ENCODE measurements at places on chromosomes 7 and 10. TPM values are rescaled to one million over a fixed set of nuclear protein-coding genes. Genes with fewer than 3 reads are reported as not detected.

GRCh38 chr7:55031075-55031474, 12.3 kb downstream of the EGFR start:
- no peak for DNase-seq

- no peak for DNase-seq
Measured at GRCh38 chr7:92058040-92058439, 76.2 kb downstream of the CYP51A1 start.

DNA sequence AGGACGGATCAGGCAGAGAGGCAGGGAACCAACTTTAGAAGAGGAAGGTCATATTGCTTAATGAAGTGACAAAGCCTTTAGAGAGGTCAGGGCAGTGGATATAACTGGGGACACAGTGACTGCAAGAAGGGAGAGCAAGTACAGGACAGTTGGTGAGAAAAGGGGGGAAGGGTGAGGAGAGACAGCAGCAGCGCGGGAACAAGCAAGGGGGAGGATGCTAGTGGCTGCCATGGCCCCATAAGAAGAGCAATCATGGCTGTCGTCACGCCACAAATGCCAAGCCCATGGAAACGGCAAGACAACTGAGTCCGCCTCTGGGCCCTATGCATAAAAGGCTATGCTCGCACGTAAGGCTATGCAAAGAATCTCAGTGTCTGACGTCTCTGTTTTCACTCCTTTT, 9.1 kb downstream of the ZNF3 start:
- DNase-seq, result no peak

DNA sequence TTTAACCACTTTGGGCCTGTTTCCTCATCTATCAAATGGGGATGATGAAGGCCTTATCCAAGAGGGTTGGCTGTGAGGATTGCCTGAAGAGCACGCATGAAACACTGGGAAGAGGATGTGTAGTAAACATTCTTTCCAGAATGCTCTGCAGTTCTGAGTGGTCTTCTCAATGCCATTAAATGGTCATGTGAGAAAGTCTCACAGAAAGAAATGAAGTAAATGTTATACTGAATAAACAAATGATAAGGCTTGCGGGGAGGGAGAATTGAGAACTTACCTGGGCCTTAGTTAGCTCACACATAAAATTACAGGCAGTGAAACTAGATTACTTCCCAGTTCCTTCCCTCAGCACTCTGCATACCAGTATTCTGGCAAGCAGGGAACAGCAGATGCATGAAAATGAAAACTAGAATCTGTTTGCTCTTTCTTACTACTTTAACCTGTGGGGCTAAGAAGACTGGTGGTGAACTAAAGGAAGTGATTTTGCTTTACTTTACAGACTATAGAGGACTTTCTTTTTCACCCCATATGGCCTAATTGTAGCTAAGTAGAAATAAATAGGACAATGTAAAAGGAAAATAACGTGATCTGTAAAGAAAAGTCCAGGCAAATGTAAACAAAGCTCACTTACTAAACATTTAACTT, 135.3 kb upstream of the CCDC6 start:
- DNase-seq, result no peak

- no peak for DNase-seq
Measured at GRCh38 chr7:30273552-30273951, 10.8 kb upstream of the ZNRF2 start.

DNA sequence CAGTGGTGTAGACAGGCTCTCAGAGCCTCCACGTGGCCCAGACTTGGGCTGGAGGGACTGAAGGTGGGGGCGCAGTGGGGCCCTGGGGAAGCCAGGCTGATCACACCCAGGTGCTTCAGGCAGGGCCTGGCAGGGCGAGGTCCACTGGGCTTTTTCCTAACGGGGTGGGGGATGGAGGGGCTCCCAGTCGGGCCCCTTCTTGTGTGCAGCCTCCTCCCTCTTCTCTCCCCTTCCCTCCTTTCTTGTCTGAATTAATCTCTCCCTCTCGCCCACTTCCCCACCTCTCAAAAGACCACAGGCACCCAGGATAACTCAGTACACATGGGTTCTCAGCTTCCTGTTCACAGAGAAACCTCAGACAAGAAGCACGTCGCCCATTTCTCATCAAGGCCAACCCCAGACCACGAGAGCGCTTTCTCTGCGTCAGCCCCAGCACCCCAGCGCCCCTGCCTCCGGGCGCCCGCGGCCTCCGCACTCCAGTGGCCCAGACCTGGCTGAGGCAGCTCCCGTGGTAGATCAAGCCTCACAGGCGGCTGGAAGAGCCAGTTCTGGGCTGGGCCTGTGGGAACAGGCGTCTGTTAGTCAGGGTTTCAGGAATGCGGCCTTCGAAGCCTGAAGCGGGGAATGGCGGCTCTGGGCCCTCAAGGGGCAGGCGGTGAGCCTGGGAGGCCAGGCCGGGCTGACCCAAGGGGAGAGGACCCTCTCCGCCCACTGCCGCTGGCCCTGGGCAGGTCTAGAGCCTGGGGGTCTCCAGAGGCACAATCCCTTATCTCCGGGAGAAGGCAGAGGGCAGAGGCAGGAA, 50.6 kb downstream of the PWWP2B start:
- no peak for DNase-seq

DNA sequence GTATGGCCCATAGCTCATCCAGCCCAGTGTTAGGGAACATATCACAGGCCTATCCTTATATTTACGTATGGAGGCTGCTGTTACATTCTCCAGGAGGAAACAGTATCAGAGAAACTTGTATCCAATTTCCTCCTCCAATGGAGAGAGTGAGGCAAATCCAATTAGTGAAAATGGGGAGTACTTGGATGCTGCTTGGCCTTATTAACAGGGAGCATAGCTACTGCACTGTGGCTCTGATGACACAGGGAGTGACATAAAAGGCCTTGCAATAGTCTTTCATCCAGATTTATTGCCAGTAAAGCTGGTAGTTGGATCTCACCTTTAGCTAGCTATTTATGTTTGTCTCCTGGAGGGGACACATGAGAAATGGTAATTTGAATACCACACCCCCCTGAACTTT, 313.2 kb upstream of the MTPN start:
- DNase-seq, result no peak

DNA sequence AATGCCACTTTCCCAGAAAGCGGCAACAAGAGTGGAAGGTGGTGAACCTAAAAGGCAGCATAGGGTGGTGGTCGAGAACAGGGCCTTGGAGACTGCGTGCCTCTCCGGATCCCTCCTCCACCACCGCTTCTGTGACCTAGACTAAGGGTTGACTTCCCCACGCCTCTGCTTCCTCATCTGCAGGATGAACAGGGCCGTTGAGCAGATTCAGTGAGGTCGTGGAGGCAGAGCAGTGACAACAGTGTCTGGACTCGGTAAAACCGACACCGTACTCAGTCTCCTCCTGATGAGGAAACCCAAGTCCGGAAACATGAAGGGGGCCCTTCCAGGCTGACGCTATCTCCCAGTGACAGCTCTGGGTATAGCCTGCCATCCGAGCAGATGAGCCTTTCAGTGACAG, 162.6 kb downstream of the CELF2 start:
- DNase-seq, result peak; percentile 43

DNA sequence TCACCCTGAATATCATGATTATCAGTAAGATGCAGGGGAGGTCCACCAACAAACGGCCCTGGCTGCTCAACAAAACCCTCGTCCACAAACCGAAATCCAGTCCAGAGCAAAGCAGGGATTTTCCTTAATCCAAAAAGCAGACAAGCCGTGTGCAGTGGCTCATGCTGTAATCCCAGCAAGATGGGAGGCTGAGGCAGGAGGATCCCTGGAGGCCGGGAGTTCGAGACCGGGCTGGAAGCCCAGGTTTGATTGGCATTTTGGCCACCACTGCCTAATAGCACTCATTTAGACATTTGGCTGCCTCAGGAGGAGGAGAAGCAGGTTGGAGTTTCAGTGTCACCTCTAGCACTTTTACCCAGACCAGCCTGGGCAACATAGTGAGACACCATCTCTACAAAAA, 562.0 kb upstream of the AUTS2 start:
- DNase-seq, result no peak

DNA sequence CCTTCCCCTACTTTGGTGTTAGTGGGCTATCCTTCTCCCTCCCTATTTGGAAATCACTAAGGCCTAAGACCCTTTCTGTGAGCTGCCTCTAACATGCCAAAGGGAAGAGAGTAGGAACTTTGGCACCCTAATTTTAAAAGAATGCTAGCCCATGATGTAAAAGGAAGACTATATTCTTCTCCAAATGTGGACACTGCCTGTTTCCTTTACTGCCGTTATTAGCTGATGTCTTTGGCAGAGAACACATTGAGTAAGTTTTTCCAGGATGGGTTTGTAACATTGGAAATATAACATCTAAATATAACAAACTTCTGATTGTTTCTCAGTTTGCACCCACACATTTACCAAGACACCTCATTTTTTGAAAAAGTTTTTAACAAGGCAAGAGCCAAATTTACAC, 56.9 kb upstream of the TNKS2 start:
- no peak for DNase-seq

GRCh38 chr10:93458821-93459257, 23.3 kb downstream of the MYOF start:
- peak; percentile 58 for DNase-seq

- DNase-seq, result no peak
Measured at GRCh38 chr10:117968354-117969182, 78.2 kb downstream of the RAB11FIP2 start.

- no peak for DNase-seq
Measured at GRCh38 chr7:155529346-155529745, 17.0 kb downstream of the CNPY1 start.

DNA sequence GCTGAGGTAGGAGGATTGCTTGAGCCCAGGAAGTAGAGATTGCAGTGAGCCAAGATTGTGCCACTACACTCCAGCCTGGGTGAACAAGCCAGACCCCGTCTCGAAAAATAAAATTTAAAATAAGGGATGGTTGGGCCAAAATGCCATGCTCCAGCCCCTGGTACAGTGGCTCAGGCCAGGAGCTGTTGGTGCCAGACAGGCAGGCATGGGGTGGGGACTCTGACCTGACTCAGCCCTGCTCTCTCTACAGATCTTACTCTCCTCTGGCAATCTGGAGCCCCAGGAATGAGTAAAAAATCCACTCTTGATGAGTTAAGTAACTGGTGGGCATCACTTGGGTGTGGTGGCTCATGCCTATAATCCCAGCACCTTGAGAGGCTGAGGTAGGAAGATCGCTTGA, 8.4 kb upstream of the TMEM120A start:
- DNase-seq, result peak; percentile 12

- no peak for DNase-seq
Measured at GRCh38 chr10:103622935-103623574, 129.6 kb downstream of the NEURL1 start.

DNA sequence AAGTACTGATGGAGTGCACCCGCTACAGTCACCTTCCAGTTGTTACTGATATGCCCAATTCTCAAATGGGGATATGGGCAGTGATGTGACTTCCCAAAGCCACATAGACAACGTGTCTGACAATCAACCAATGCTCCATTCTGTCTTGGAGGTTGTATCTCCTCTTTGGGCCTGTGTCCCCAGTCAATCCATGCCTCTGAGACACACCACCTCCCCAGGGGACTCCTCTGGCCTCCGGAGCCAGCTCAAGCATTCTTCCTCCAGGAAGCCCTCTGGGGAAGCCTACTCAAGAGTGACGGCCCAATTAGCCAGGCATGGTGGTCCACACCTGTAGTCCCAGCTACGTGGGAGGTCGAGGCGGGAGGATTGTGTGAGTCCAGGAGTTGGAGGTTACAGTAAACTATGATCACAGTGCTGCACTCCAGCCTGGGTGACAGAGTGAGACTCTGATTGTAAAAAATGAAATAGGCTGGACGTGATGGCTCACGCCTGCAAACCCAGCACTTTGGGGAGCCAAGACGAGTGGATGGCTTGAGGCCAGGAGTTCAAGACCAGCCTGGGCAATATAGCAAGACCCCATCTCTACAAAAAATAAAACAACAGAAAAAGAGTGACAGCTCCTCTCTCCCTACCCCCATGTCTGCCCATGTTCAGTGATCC, 99.5 kb upstream of the TNRC18 start:
- no peak for DNase-seq

GRCh38 chr10:125048094-125048864, 106.4 kb downstream of the ZRANB1 start:
- peak; percentile 92 for DNase-seq

- no peak for DNase-seq
Measured at GRCh38 chr7:43076189-43076605, 36.2 kb upstream of the HECW1 start.

DEPP1 gene
- 35.1 TPM for total RNA-seq

RPP30 gene
- 27.4 TPM for total RNA-seq

FAM170B gene
- total RNA-seq, result not detected

CELF2 gene
- 67.7 TPM for total RNA-seq

SFMBT2 gene
- total RNA-seq, result 9.4 TPM
